ENCODE measurements at places on chromosomes 3 and 15.

DNA sequence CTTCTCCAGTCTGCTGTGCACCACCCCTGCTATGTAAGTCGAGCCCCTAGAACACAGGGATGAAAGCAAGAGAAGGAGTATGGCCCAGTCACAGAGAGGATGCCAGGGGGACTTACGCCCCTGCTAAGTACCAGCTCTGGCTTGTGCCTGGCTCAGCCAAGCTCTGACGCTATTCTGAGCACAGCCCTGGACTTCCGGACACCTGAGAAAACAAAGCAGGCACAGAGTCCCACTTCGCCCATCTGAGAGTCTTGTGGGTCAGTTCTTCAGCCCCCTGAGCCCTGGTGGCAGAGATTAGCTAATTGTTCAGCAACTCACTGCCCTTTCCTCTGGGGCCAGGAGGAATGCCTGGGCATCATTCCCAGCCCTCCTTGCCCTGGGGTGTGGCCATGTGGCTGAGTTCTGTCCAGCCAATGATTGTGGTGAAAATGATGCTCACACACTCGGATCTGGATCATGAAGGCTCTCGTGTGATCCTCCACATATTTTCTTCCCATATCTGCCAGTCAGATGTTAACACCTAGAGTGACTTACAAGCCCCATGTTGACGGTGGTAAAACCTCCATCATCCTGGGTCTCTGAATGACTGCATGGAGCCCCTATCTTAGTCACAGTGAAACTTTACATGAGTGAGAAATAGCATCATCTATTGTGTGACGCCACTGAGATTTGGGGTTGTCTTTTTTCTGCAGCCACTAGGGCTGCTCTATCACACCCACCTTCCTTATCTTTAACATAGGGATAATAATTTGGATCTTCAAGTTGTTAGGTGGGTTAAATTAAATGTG lies 105.7 kb downstream of the TPRA1 start:
- peak; percentile 46 for ATAC-seq

GRCh38 chr3:42651248-42652091 lies 2.0 kb upstream of the ZBTB47 start:
- no peak for ATAC-seq

DNA sequence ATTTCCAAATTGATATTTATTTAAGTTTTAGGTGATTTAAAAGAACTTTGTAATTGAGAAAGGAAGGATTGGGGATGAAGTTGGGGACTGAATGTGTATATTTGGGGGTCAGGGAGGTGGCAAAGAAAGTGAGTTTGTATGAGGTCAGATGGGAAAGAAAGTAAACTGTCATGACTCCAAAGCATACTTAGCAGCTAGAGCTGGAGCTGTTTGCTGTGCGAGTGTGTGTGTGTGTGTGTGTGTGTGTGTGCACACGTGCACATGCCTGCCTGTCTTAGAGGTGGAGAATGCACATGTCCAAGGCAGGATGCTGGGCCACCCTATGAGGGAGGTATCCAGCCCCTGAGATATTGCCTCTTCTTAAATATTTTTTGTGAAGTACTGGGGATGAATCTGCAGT lies 21.0 kb downstream of the BOC start:
- ATAC-seq = no peak

GRCh38 chr3:148642616-148643015 lies 55.1 kb upstream of the AGTR1 start:
- no peak for ATAC-seq

- ATAC-seq = no peak
Measured at GRCh38 chr3:157499342-157499963, 3.8 kb downstream of the VEPH1 start.

DNA sequence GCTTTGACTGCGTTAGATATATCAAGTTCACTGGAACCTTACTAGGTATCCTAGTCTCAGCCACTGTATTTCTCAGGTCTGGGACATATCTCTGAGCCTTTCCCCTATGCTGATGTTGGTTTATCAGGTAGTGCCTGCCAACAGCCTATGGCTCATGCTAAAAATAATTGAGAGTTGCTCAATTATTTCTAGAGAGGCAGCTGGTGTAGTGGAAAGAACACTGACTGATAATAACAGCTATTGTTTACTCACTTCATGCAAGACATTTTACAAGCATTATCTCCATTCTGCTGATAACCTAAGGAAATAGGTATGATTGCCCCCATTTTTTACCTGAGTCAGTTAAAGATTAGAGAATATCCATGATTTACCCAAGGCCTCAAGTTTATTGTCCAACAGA lies 231.4 kb downstream of the LRRN1 start:
- no peak for ATAC-seq

GRCh38 chr3:84566256-84566655 lies 392.5 kb upstream of the CADM2 start:
- no peak for ATAC-seq

DNA sequence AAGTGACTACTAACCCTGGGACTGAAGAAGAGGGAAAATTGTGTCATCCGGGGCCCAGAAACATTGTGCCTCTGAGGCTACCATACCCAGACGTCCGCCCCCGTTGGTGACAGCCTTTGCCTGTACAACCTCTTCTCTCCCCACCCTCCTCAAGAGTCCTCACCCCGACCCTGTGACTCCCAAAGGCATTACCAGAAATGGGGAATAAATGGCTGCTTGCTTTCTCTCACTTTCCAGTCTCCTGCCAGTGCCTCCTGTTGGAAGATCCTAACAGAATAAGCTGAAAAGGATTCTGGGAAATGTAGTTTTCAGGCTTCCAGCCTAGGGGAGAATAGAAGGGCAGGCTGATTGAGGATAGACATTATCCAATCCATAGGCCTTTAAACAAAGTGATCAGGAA lies 30.8 kb upstream of the SLC25A36 start:
- ATAC-seq = no peak

DNA sequence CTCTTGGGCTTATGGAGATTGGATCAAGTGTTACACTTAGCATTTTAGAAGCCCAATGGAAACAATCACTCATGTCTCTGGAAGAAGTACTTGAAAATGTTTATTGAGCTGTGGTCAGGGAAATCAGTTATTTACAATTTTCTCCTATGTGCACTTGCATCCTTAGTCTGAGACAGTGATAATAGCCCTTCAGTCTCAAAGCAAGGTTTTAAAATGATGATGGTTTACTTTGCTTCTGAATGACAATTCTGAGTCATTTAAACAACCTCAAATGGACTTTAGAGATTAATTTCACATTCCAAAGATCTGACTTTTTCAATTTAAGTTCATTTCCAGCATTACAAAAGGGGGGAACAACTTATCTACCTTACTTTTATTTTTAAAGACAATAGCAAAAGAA lies 20.1 kb downstream of the TIPARP start:
- no peak for ATAC-seq

- no peak for ATAC-seq
Measured at GRCh38 chr15:67799801-67800205, 25.5 kb upstream of the SKOR1 start.

GRCh38 chr3:43997316-43997715 lies 244.4 kb upstream of the TOPAZ1 start:
- no peak for ATAC-seq

- ATAC-seq = no peak
Measured at GRCh38 chr15:45714590-45715488, 80.0 kb downstream of the SQOR start.

- ATAC-seq = peak; percentile 57
Measured at GRCh38 chr3:172106989-172107388, 67.6 kb downstream of the FNDC3B start.

DNA sequence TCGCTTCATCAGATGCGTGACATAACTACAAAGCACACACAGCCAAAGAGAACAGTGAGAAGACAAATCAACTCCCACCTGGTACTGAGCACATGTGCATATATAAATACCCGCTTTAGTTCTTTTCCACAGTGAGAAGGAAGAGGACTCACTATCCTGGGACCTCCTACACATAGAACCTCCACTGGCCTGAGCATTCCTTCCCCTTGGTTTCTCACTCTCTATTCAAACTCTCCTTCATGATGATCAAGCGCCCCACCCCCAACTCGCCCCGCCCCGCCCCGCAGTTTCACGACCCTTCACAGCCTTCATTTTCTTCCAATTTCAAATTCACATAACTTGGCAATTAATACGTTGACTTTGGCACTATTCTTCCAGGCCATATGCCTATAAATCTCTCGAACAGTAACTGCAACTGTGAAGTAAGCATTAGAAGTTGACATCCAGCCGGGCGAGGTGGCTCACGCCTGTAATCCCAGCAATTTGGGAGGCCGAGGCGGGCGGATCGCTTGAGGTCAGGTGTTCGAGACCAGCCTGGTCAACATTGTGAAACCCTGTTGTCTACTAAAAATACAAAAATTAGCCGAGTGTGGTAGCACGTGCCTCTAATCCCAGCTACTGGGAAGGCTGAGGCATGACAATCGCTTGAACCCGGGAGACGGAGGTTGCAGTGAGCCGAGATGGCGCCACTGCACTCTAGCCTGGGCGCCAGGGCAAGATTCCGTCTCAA lies 1.1 kb downstream of the RPS17 start:
- no peak for ATAC-seq
